ENCODE measurements at places on chromosomes 2 and 18. TPM values are rescaled to one million over a fixed set of nuclear protein-coding genes. Genes with fewer than 3 reads are reported as not detected.

GRCh38 chr2:200193791-200194190 is 112.7 kb upstream of the SPATS2L start:
- H3K27ac ChIP-seq = no peak overlapping the region
- H3K4me3 ChIP-seq = no peak overlapping the region
- no peaks in the 10 kb centered on the region for H3K36me3 ChIP-seq
- no peaks in the 10 kb centered on the region for H3K4me1 ChIP-seq
- peaks cover 38% of the 10 kb centered on the region for H3K27me3 ChIP-seq

DNA sequence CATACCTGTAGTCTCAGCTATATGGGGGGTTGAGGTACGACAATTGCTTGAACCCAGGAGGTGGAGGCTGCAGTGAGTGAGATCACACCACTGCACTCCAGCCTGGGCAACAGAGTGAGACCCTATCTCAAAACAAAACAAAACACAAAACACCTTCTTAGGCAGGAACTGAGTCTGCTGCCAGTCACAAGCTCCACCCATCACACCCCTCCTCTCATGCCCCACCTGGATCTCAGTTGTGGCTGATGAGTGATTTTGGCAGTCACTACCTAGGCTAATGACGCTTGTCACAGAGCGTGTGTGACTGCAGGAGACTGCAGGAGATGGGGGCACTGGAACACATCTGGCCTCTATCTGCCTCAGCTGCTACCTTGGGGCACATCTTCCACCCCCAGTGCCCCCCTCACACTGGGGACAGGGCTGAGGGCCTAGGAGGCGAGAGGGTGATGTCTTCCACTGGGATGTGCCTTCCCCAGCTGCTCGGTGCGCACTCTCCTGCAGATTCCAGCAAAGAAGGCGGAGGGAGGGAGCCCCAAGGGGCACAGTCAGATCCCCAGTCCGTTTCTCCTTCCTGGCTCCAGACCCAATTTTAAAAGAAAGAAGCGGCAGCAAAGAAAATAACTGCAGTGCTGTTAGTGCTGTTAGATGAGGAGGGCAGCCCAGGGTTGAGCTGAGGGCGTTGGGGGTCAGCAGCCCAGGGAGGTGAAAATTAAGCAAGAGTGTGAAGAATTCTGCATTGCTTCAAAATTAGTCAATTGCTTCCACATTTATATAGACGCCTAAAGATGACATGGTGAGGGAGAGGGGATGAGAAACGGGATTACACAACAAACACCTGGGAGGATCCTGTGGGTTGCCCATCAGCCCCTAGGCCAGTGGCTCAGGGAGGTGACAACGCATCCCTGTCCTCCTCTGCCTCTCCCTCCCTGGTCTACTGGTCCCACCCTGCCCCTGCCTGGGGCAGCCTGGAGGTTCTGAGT is 143.6 kb upstream of the HAAO start:
- H3K36me3 ChIP-seq = no peaks in the 10 kb centered on the region
- H3K4me1 ChIP-seq = peaks cover 5% of the 10 kb centered on the region
- H3K4me3 ChIP-seq = no peak overlapping the region

- peaks cover 7% of the 10 kb centered on the region for H3K4me1 ChIP-seq
- no peak overlapping the region for H3K27ac ChIP-seq
- no peak overlapping the region for H3K4me3 ChIP-seq
- H3K27me3 ChIP-seq = peaks cover 46% of the 10 kb centered on the region
- no peaks in the 10 kb centered on the region for H3K36me3 ChIP-seq
Observed at GRCh38 chr2:198376677-198377076, 572.3 kb downstream of the PLCL1 start.

GRCh38 chr2:12169721-12170120 is 423.3 kb downstream of the LPIN1 start:
- peak; percentile 48 for DNase-seq
- no peaks in the 10 kb centered on the region for H3K36me3 ChIP-seq
- peak overlapping the region; percentile 54 for H3K27ac ChIP-seq
- no peak overlapping the region for H3K4me3 ChIP-seq

SFXN5 gene
- 6.1 TPM for total RNA-seq

All from activated CD4-positive, alpha-beta memory T cell treated with anti-CD3 and anti-CD28 coated beads, Interleukin-2, amount 10 ng/mL, durations not matched to agents 7 days and 5 days (primary cell).